ENCODE measurements at places on chromosomes 2 and 18.

GRCh38 chr2:195666113-195666712 is 9.2 kb downstream of the SLC39A10 start:
- no peak for DNase-seq

DNA sequence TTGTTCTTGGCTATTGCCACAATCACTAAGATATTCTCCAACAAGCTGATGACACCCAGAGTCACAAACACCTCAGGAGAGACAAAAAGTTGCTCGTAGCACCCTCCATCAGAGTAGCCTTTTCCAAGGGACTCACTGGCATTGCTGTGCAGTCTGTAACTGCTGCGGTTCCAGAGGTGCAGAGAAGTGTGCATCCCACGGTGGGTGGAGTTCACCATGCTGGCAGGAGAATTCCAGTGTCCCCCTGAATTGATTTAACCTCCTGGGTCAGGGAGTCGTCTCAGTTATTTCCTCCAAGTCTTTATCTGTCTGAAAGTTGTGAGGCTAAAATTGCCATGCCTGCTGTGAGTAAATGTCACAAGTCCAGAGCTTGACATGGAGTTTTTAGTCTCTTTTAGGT is 443 bp downstream of the MC4R start:
- no peak for DNase-seq

- no peak for DNase-seq
These were observed 25.3 kb upstream of the PTPRM start for GRCh38 chr18:7541835-7542234.

GRCh38 chr18:37578886-37579513 is 13.4 kb upstream of the CELF4 start:
- DNase-seq = no peak

- DNase-seq = no peak
These were observed 21.5 kb upstream of the GNAL start for GRCh38 chr18:11667578-11667977.

DNA sequence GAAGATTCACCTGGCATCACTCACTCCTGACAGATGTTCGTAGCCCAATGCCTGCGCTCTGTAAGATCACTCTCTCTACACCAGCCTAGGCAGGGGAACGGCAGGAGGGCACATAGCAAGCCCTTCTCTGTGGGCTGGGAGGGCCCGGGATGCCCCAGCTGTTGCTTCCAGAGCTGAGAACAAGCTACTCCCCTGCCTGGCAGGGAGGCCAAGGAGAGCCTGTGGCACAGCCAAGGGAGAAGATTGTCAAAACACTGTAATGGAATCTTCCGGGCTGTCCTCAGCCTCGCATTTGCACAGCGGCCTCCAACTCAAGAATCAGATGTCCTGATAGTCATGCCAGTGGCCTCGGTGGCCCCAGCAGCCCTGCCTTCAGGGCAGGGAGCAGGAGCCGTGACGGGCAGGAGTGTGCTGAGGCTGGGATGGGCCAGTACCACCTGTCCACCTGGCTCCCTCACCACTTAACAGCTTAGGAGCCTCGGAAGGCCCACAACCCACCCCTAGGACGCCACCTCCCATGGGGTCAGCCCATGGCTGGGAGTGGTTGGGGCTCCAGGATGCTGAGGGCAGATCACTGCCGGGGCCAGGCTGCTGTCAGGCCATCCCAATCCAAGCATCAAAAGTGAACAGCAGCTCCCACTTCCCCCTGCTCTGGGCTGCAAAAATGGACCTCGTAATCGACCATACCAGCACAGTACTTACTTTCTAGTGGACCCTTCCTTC is 21.9 kb upstream of the SLC35F6 start:
- DNase-seq = no peak

GRCh38 chr2:215479536-215480240 is 43.8 kb upstream of the FN1 start:
- DNase-seq = no peak

DNA sequence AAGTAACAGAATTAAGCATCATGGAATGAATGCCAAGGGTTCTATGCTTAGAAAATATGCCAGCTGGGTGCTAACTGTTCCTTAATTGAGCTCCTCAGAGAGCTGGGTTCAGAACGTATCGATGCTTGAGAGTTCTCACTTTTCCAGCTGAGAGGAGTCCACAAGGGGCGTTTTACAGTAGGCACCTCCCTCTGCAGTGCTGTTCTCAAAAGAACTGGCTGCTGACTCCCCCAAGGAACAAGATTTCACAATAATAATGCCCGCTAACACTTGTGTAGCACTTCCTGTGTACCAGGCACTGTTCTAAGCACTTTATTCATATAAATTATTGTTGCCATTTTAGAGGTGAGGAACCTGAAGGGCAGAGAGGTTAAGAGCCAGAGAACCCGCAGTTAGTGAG is 18.1 kb upstream of the TMEM237 start:
- DNase-seq = no peak

DNA sequence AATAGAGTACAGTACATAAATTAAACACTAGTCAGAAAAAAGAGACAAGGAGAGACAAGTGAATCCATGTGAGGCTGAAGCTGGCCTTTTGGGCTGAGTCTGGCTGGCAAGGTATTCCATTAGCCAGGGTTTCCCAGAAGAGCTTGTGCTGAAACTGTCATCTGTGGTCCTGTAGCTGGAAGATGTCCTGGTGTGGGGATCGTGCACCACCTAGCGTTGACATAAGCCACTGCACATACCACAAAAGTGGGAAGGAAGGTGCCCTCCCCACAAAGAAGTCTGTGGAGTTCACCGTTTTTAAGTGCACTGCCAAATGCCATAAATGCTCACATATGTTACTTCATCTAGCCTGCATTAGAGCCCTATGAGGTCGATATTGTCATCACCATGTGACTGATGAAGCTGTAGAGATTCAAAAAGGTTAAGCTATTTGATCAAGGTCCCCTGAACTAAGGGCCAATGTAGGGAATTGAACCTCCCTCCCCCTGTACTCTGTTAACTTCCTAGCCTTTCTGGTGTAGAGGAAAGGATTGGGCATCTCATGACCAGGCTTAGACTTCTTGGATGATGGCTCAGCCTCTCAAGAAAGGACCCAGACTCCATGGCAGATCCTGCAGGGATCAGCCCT is 31.9 kb upstream of the GALNT14 start:
- DNase-seq = peak; percentile 60

DNA sequence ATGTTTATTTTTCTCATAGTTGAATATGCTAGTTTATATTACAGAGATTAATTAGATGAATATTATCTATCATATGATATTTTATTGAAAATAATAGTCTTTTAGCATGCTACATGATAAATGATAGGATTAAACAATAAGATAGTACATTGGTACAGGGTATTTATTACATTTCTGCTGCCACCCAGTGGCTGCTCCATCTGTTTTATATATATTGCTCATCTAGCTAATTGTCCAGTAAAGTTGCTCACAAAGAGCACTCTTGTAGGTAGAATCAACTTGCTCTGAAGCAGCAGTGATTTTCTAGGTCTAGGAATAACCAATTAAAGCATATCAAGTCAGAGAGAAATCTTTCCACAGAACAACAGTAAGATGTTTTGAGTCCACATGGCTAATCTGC is 183.3 kb downstream of the ASXL3 start:
- DNase-seq = no peak
